Activated CD4-positive, alpha-beta T cell treated with anti-CD3 and anti-CD28 coated beads, Interleukin-2, amount 50 U/mL, for 24 hours (primary cell): ENCODE measurements at places on chromosomes 5 and 9.

DNA sequence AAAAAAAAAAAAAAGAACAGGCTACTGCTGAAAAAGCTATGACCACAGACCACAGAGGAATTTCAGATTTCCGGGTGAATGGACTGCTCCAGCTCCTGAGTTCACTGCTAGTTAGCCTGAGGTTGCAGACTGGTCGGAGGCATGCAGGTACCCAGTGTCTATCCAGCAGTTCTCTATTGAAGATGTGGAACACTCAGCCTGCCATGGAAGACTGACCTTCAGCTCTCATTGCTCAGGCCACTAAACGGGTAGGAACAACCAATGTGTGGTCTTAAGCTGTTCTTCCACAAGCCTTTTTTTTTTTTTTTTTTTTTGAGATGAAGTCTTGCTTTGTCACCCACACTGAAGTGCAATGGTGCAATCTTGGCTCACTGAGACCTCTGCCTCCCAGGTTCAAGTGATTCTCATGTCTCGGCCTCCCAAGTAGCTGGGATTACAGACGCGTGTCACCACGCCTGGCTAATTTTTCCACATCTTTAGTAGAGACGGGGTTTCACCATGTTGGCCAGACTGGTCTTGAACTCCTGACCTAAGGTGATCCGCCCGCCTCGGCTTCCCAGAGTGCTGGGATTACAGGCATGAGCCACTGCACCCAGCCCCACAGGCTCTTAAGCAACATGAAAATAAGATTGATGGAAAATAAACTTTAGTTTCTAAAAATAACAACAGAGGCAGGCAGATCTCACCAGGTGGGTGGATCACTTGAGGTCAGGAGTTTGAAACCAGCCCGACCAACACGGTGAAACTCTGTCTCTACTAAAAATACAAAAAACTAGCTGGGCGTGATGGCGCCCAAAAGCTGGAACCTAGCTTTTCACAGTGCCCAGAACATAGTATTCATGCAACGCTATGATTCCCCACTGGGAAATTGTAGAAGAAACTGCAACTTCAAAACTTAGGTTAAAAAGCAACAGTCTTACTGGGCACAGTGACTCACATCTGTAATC is 20.0 kb upstream of the NPM1 start:
- DNase-seq, result no peak

DNA sequence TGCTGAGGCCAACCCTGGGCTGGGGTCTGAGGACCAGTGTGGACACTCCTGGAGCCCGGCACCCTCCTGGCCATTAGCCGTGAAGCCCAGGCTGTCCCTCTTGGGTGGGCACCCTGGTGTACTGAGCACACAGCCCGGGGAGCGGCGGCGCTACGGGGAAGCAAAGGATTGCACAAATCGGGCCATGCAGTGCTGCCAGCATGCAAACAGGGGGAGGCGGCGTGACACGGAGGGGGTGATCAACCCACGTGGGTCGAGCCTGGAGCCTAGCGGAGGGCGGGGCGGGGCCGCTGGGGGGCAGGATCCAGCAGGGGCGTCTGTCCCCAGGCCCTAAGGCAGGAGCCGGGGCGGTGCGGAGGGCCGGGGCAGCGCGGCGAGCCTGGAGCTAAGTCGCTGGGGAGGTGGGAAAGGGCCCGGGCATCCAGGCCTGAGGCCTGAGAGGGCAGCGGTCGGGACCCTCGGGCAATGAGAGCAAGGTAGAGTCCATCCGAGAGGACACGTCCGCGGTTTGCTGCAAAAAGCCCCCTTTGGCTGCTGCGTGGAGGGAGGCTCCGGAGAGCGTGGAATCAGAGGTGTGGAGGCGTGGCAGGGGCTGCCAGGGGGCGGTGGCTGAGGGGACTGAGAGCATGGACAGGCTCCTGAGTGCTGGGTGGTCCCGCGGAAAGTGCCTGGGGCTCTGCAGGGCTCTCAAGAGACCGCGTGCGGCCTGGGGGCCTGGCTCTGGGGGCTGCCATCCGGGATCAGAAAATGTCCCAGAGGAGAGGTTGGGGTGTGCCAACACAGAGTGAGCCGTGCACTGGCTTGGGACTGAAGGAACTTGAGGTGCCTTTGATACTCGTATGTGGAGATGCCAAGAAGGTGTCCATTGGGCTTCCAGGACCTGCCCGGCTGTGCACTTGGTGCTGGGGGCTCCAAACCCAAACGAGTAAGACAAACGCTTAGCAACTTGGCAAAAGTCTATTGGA is 94.2 kb downstream of the BARX1 start:
- DNase-seq, result no peak

DNA sequence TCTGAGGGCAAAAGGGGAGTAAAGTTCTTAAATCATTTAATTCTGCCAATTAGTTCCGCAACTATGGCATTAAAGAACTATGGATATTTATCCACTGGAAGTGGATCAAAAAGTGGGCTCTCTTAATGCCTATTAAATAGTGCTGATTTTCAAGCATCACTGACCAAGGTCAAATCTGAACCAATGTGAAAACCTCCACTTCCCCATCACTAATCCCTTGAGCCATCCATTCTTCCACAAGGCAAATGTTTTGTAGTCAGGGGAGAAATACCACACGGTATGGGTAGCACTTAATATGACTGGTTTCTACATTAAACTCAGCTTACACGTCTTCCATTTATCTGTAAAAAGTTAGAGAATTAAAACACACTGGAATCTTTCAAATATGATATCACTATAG is 57.6 kb downstream of the MLLT3 start:
- DNase-seq, result no peak

GRCh38 chr5:85646641-85647040 is 971.1 kb upstream of the COX7C start:
- DNase-seq, result no peak

DNA sequence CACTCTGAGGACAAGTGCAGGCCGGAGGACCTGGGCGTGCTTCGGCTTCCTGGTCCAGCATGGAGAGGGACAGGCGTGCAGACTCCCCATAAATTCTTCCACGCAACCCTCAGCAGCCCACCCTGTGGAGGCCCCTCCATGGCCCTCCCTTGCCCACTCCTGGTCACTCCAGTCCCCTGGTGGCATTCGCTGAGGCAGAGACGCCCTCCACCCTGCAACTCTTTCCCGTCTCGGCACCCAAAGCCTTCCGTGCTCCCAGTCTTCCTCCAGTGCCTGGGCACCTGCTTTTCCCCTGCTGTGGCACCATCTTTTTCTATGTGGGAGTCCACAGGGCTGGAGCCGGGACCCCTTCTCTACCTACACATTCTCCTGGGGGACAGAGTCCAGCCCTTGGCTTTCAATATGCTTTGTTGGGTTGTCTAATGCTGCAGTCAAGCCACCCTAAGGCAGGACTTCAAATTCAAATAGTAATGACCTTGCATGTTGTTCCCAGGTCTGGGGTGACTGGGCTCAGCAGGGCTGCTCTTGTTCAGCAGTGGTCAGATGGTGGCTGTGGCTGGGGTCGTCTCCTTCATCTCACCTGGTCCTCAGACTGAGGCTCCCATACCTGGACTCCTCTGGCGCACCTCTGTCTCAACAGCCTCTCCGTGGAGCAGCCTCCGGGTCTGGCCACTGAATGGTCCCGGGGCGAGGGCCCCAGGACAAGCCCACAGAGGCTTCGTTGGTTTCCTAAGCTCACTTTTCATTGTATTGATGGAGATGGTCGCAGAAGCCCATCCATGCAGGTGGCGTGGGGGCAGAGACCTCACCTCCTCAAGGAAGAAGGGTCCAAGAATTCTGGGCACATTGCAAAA is 15.2 kb downstream of the MRPL36 start:
- no peak for DNase-seq

GRCh38 chr9:121620777-121621449 is 30.5 kb upstream of the DAB2IP start:
- DNase-seq, result no peak

GRCh38 chr5:5799826-5800225 is 377.3 kb downstream of the ICE1 start:
- no peak for DNase-seq

GRCh38 chr5:171667341-171668096 is 118.1 kb upstream of the SMIM23 start:
- no peak for DNase-seq

DNA sequence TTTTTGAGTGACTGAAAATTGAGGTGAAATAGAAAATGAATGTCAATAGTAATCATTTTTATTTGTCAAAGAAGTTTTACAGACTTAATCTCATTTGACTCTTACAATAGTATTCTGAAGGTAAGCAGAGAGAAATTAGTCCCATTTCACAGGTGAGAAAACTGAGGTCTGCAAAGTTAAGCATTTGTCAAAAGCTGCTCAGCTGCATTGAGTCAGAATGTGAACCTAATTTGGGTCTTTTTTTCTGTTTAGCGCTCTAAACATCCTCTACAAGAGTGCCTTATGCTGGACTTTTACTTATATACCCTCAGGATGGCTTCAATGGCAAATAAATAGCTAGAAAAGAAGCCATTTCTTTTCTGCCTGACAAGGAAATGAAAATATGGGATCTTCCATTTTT is 135.7 kb downstream of the RASGRF2 start:
- DNase-seq, result no peak

DNA sequence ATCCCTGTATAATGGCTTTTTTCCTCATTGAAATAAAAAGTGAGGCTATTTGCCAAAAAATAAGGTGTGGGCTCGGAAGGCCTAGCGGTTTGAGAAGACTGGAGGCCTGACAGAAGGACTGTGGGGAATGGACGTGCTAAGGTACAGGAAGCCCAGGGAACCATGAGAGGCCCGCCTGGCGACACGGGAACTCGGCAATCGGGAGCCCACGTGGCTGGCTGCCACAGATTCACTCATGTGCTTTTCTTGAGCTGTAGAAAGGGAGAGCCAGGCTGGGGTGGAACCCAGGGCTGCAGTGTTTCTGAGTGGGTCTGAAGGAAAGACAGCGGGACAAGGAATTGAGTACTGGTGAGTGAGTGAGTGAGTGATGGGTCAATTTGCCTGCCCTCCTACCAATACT is 11.9 kb upstream of the DDX41 start:
- no peak for DNase-seq

DNA sequence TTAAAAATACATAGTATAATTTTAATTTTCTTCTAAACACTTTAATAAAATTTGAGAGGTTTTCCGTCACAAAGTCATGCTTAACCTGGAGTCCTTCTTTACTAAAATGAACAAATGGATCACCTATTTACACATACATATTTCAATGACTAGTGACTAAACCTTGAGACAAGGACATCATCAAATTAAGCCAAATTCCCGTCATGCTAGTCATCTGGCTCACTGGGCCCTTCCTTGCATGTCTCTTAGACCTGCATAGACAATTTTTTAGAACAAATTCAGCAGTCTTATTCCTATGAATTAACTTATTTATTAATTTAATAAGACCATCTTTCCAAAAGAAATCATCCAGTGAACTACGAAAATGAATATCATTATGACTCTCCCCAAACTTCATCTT is 26.6 kb downstream of the ERAP2 start:
- no peak for DNase-seq

- no peak for DNase-seq
Observed at GRCh38 chr9:119771341-119771740, 402.1 kb upstream of the BRINP1 start.

DNA sequence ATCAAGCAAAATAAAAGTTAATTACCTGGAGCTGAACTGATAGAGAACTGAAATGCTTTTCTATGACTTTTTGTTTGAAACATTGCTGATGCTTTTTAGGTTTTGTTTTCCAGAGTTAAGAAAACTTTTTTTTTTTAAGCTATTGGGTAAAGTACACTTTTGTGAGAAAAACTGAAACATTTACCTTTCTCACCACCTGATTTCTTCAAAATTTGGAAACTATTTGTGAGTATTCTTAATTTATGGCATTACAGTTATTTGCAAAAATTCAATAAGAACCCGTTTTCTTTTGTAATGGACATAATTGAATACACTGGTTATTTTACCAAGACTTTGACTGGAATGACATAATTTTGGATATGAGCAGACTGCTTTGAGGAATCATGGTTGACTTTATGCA is 6.6 kb downstream of the C9orf153 start:
- no peak for DNase-seq

DNA sequence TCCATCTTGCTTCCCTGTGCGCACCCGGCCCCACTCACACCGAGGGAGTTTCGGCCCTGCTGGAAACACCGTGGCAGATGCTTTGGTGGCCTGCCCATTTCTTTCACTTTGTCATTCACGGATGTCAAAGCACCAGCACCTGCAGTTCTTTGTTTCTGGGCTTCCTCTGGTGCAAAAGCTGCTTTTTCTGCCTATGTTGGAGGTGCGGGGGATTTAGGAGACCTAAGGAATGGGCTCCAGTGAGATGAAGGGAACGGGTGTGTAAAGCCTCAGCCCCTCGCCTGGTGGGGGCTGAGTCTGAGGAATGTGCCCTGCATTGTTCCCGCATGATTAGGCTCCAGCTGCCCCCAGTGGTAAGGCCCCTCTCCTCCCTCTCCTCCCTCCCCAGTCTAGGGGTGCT is 62.3 kb downstream of the THBS4 start:
- no peak for DNase-seq

- no peak for DNase-seq
Observed at GRCh38 chr9:120877276-120878034, 467 bp upstream of the PHF19 start.

DNA sequence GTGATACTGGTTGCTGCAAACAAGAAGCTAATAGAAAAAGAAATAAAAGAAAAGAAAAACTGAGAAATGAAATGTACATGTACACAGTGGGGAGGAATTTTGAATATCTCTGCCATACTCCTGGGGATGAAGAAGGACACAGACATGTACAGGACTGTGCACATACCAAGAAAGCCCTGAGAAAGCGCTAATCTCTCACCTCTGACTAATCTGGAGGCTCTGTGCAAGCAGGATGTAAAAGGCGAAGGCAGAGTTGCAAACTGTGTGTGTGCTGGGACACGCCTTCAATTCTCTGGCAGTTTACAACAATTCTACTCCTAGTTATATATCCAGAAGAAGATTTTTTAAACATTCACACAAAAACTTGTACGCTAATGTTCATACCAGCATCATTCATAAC is 211.4 kb downstream of the KIAA0825 start:
- DNase-seq, result no peak

GRCh38 chr5:72223371-72223770 is 96.7 kb downstream of the MRPS27 start:
- no peak for DNase-seq

GRCh38 chr9:17470036-17470813 is 108.6 kb upstream of the SH3GL2 start:
- no peak for DNase-seq

GRCh38 chr5:168740811-168741213 is 161.6 kb upstream of the PANK3 start:
- no peak for DNase-seq

DNA sequence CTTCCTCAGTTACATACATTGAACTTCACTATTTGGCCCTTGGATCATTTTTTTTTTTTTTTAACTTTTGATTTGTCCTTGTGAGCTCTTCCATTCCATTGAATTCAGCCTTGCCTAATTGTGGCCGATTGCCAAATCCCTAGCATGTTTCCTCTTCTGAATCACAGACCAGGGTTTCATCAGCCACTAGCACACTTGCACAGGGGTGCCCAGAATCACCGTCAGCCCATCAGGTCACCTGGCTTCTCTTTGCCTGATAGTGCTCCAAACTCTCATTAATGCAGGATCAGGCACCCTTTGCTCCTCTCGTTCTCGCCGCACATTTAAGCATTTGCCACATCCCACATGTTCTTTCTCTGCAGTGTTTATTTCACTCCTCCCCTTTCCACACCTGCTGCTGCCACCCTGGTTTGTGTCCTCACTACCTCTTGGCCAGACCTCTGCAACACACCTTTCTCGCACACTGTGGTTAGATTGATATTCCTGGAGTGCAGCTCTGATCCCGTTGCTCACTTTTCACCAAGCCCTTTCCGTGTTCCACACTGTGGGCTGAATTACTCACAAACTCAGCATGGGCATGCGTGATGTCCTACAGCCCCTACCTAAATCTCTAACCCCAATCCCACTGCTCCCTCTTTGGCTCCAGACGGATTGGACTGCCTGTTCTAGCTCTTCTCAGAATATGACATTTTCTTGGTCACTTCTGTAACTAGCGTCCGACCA is 9.8 kb downstream of the PIK3R1 start:
- DNase-seq, result no peak

GRCh38 chr5:114317751-114318150 is 44.1 kb upstream of the KCNN2 start:
- no peak for DNase-seq
